SJSA1 (cell line): ENCODE measurements at places on chromosomes 12 and 14.

DNA sequence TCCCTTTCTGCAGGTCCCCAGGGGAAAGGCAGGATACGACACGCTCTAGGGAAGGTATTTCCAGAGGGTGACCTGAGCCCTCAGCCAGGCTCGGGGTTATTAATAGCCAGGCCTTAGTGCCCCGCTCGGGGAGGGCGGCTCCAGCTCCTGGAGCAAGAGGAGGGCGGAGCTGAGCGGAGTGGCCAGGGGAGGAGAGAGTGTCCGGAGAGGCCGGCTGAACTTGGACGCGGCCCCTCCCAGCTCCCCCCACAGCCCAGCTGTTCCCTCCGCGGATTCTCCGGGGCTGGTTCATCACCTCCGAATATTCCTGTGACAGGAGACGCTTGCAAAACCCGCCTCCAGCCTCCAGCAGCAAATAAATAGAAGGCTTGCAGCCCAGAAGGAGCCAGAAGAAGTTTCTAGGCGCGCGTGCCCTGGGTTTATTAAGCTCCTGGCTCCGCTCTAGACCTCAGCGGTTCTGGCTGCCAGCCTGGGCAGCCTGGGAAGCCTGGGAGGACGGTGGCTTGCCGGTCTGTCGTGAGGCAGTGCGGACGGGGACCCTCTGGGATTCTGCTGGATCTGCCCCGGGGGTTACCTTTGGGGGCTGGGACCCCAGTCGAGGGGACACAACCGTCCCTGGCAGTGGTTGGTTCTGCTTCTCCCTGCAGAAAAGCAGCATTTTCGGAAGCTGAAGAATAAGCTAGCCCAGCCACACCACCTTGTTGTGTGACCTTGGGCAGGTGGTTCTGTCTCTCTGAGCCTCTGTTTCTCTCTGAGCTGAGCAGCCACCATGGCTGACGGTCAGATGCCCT is at the start of gene HSPB8:
Gene HSPB8, plus strand, starts transcription at position 388 of the 791 bp plus-strand sequence. Its CDS starts 382 bp downstream, at position 770.
- peak; percentile 70 for DNase-seq

GRCh38 chr12:99110868-99111267 is 465.8 kb downstream of the APAF1 start:
- no peak for DNase-seq

DNA sequence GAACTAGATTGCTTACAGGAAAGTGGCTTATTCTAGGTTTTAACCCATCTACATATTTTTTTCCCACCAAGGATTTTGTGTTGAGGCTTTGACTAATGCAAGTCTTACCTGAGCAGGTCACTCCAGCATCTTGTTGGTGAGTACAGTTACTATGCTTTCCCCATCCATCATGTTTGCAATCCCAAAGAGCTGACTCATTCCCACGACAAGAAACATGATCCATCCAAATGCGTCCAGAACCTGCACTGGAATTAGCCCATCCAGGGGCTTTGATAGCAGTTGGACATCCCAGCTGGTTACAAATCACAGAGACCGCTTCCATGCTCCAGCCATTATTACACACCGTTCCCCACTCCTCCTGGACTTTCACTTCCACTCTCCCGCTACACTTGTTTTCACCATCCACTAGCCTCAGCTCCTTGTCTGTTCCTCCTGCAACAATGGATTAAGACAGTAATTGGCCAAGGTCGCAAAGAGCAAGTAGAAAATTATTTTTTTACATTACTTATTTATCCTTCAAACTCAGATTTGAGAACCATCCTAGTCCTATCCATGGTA is 2.5 kb downstream of the CD163 start:
- DNase-seq: no peak

- DNase-seq: no peak
These were observed 14.0 kb upstream of the KCNH3 start for GRCh38 chr12:49524660-49525324.

GRCh38 chr14:70972107-70972976 is 65.1 kb downstream of the PCNX1 start:
- peak; percentile 70 for DNase-seq

- no peak for DNase-seq
These were observed 40.9 kb upstream of the VASH1 start for GRCh38 chr14:76720382-76720813.

DNA sequence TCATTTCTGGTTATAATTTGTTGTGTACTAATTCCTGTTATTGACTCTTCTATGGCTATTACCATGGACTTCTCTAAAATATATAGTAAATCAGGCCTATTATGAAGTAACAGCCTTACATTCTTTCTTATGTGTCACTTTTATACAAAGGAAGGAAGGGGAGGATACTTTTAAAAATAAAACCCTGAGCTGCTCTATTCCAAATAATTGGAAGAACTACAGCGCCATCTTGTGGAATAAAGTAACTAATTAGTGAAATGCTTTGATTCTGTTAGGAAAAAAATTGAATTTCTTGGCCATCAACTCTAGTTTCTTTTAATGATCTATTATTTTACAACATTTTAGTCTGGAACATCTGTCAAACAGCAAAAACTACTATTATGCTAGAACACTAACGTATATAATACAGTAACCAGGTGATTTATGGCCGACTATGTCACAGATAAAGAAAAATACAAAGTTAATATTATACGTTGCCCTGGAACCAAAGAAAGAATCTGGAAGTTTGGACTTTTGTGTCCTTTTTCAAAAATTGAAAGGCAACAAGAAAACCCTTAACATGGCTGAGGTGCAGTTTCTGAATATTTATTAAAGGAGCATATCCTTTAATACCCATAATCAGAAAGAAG is 55.0 kb upstream of the NELL2 start:
- DNase-seq: peak; percentile 29

GRCh38 chr14:56154321-56154720 is 36.1 kb downstream of the PELI2 start:
- no peak for DNase-seq

DNA sequence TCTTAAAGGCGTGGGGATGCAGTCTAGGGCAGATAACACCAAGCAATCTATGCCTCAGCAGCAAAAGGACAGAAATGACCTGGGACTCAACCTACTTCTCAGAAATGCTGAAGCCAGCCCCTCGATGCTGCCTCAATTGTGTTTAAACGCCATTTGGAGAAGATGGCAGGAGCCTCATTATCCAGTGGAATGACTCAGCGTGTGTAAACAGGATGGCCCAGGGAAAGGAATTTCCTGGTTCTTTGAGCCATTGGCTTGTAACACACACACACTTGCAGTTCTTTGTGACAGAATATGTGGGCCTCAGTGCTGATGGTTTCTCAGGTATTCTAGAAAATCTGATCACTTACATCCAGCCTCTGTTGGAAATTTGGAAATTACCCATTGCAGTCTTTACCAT is 154.3 kb downstream of the NTF3 start:
- no peak for DNase-seq

DNA sequence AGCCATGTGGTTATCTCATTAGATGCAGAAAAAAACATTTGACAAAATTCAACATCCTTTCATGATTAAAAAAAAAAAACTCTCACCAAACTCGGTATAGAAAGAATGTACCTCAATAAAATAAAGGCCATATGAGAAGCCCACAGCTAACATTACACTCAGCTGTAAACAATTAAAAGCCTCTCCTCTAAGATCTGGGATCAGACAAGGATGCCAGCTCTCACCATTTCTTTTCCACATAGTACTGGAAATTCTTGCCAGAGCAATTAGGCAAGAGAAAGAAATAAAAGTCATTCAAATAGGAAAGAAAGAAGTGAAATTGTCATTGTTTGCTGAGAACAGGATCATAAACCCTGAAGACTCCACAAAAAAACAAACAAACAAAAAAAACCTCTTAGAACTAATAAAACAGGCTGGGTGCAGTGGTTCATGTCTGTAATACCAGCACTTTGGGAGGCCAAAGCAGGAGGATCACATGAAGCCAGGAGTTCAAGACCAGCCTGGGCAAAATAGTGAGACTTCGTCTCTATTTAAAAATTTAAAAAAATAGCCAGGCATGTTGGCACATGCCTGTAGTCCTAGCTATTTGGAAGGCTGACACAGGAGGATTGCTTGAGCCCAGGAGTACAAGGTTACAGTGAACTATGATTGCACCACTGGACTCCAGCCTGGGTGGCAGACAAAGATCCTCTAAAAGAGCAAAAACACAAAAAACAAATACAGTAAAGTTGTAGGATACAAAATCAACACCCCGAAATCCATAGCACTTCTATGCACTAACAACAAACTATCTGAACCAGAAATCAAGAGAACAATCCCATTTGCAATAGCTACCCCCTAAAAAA is 114.4 kb downstream of the FOXA1 start:
- no peak for DNase-seq

DNA sequence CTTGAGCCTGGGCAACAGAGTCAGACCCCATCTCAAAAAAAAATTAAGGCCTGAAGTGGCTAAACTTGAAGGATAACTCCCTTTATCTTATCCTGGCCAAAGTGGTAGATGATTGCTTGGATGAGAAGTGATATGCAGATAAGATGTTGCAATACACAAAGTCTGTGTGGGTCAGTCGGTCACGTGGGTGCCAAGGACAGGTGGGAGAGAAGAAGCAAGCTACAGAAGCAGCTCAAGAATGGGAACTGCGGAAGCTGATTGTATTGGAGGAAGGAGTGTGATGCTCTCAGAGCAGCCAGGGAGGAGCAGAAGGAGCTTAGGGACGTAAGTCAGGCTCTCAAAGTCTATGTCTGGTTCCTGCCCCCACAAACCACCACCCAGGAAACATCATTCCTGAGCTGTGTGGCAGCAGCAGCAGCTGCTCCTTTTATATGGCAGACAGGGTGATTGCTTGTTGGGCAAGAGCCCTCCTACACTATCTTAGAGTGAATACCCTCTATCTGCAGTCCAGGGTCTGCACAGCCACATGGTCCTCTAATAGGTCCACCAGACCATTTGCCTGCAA is 54.5 kb downstream of the ATP2A2 start:
- no peak for DNase-seq

GRCh38 chr12:27530157-27530922 is 6.3 kb downstream of the PPFIBP1 start:
- DNase-seq: no peak

DNA sequence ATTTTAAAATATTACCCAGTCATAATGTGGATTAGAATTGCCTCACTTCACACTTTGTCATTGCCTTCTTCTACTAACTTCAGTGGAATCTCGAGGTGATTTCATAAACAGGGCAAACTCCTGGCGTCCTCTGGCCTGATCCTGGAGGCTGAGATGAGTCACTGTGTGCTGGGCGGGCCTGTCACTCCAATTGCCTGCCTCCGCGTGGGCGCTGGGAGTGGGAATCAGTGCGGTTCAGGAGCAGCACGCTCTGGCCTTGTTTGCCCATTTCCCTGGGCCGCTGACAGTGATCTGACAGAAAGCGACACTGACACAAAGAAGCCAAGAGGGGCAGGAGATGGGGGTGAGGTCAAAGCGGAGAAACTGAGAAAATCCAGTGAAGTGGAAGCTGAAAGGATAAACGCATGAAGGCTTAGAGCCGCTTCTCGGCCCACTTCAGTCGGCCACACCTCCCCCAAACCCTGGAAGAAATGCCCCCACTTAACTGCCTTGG is 29.7 kb downstream of the LGR5 start:
- DNase-seq: peak; percentile 45
